ENCODE measurements at places on chromosomes 16 and 17.

DNA sequence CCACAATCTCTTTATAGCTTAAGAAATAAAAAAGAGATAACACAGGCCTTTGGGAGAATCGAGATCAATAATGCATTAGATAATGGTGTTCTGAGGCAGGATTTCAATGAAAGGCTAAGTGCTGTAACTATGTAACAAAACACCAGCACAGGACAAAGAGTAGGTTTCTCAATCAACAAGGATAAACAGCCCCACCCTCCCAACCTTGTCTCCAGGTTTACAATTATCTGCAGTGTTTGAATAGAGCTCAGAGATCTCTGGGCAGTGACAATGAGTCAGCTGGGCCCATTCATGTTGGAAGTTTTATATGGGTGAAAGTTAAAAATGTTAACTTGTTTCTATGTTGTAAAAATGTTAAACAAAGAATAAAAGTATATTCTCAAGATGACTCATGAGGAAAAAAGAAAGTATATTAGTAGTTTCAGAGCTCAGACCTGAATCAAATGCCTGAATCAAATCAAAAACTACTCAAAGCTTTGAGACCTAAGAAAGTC lies 17.0 kb upstream of the KRT20 start:
- DNase-seq: no peak

DNA sequence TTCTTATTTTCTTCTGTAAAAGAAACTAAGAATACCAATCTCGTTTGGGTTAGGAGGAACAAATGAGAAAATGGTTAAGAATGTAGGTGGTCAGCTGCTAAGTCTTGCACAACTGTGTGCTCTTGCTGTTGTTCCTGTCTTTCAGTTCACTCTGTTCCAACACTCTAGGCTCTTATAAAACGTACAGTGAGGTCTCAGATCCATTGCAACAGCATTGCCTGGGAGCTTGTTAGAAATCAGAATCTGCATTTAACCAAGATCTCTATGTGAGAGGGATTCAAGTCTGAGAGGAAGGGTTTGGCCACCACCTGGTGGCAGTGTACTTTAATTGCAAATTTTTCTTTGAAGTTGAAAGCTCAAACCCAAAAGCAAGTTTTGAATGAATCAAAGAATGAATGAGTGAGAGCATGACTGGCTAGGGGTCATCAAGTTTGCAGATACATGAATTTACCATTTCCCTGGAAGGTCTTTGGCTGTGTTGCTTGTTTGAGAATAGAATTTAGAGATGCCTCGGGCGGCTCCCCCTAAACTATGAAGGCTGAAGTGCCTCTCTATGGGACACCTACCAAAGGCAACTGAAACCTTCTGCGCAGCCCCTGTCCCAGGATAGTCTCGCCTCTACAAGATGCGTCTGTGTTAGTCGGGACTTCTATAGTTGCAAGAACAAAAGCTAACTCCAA lies 2.5 kb downstream of the ALOX15B start:
- DNase-seq: no peak

DNA sequence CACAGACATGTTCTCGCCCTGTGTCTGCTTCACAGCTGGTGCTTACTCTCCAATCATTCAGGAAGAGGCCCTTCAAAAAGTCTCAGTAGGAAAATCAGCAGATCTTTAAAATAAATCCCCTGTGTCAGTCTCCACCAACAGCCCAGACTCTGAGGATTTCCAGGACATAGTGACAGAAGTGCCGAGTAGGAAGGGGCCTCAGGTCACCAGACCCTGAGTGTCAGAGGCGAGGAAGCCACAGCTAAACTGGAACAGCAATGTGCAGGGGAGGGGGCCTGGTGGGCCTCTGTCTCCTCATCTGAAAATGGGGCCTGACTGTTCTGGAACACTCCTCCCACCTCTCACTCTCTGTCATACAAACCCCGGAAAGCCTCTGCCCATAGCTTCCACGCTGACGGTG lies 6.3 kb downstream of the CACNG4 start:
- no peak for DNase-seq

GRCh38 chr17:62804822-62805221 lies 3.3 kb downstream of the MARCHF10 start:
- DNase-seq: no peak

DNA sequence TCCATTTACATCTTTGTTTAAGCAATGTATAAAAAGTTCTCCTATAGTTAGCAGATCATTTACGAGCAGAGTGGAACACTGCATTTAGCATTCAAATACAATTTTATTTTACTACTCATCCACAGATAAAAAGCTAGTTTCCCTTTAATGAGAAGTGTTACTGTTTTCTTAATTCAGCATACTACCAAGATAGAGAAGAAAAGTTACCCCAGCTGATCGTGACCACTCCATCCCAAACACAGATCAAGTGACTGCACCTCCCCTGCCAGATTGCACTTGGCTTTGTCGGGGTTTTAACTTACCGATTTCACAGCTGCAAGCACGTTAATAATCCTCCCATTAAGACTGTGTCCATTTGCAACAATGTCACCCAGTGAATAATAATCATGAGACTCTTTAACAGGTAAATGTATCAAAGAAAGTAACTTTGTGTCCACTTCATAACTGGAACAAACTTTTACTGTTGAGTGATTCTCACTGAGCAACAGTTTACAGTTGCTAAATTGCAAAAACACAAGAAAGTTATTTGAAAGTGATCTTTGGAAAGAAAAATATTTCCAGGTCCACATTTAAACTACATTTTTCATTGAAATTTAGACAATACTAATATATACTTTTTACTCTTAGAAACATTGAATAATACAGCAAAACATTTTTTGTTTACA lies 14.4 kb downstream of the MEIOB start:
- no peak for DNase-seq

DNA sequence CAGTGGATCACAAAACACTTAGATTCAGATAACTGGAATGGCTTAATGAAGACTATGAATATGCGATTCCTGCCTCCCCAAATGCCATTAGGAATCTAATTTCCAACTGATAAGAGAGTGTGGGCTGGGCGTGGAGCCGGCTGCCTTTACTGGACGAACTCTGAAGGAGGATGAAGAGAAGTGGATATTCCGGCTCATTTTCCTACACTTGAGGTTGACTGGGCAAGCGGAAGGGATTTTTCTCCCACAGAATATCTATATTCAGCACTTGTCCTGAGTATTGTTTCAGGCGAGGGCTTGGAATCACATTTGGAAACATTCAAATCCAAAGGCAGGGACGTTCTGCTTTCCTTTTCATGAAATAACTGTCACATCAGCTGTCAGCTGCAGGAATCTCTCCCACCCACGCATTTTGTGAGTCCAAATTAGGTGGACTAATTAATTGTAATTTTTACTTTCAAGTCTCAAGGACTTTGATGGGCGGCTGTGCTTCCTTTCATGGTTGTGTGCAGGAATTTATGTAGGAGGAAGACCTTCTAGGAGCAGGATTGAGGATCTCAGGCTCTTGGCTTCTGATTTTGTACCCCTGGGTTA lies 138.5 kb downstream of the PITPNC1 start:
- no peak for DNase-seq
